ENCODE measurements at places on chromosomes 12 and 14.

- no peak for DNase-seq
These were observed 394.5 kb downstream of the APAF1 start for GRCh38 chr12:99039367-99040120.

DNA sequence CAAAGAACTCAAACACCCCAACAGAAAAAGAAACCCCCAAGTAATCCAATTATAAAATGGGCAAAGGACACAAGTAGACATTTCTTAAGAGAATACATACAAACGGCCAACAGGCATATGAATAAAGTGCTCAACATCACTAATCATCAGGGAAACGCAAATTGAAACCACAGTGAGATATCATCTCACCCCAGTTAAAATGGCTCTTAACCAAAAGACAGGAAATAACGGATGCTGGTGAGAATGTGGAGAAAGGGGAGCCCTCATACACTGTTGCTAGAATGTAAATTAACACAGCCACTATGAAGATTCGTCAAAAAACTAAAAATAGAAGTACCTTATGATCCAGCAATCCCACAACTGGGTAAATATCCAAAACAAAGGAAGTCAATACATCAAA is 52.4 kb downstream of the CLMN start:
- DNase-seq: no peak

- peak; percentile 85 for DNase-seq
These were observed 64.3 kb upstream of the STON2 start for GRCh38 chr14:81464253-81465002.

- DNase-seq: no peak
These were observed 152.4 kb upstream of the PRICKLE1 start for GRCh38 chr12:42741771-42742510.

- DNase-seq: no peak
These were observed 265.8 kb downstream of the EGLN3 start for GRCh38 chr14:33685026-33685425.

DNA sequence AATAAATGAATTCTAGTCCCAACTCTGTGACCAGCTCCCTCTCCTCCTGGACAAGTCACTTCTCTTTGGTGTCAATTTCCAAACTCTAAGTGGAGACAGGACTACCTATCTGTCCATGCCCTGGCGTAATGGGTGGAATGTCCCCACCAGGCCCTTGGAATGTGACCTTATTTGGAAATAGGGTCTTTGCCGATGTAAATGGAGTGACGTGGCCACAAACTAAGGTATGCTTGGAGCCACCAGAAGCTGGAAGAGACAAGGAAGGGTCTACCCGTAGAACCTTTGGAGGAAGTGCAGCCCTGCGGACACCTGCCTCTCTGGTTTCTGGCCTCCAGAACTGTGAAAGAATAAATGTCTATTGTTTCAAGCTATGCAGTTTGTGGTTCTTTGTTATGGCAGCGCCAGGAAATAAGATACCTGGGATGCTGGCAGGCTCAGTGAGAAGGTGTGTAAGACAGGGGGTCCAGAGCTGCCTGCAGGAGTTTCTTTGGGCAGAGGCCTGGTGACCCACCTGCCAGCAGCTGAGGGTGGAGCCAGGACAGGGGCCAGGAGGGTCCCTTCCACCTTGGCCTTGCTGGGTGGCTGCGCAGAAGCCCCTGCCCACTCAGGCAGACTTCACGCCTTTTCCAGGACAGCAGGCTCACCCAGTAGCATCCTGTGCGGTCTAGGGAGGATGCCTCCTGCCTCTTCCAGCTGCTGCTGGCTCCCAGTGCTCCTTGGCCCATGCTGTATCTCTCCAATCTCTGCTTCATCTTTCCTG is 45.8 kb downstream of the ARL6IP4 start:
- DNase-seq: no peak

DNA sequence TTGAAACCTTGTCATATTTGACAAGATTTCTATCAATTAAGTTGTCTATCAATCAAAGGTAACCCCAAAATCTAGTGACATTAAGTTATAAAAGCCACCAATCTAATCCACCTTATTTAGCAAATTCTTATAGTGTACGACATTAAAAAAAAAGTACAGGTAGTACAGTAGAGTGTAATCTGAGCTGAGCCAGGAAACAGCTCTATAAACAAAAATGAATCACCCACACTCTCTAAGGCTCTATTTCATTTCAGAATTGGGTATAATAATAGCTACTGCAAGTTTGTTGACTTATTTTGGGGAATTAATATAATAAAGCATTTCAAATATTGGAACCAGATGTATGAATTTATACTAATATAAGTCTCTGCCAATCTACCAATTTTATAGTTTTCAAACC is 342.4 kb upstream of the FLRT2 start:
- DNase-seq: no peak

GRCh38 chr12:68253504-68253903 is at the start of gene IL22:
TSS of gene IL22 (minus strand) at chr12:68253604. CDS start at chr12:68253448, 156 bp downstream.
- DNase-seq: no peak

DNA sequence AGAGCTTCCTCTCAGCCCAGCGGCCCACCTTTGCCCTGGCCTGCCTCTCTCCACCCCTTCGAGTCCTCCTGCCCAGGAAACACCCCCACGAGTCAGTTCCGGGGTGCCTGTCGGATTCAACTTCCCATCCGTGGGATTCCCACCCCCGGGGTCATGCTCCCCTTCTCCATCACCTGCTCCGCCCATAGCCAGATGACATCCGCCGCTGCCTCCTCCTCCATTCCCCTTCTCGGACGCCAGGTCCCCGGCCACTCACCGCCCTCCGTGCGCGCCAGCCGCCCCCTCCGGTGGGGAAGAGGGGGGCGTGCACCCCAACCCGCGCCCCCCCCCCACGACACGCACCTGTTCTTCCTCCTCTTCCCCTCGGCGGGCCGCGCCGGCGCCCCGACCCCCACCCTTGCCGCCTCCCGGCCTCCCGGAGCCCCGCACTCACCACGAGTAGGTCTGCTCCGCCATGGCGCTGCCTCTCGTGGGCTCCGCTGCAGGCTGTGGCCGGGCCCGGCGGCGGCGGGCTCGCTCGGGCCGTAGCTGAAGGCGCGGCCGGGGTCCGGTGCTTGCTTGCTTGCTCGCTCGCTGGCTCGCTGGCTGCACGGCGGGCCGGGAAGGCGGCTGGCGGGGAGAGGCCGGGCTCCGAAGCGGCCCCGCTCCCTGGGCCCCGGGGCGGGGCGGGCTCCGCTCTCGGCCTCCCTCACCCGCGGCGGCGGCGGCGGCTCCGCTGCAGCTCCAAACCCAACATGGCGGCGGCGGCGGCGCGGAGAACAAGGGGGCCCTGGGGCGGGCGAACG is 554 bp downstream of the SPPL3 start:
- peak; percentile 83 for DNase-seq

- no peak for DNase-seq
These were observed 669 bp upstream of the SLC25A21 start for GRCh38 chr14:37172936-37173614.

DNA sequence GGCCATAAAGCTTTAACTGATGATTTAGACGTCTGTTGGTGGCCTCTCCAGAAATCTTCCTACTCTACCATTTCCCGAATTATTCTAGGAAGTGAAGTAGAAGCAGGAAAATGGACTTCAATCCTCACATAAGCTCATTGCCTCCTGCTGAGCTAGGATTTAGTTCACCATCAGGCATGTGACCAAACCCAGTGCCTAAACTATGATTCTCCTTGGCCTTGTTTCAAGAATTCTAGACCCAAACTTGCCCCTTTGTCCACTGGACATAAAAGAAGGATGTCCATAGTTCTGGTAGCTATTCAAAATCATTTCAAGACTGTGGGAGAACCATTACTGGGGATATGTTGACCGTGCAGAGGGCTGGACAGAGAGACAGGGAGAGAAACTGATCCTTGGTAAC is 105.8 kb downstream of the C12orf50 start:
- no peak for DNase-seq

DNA sequence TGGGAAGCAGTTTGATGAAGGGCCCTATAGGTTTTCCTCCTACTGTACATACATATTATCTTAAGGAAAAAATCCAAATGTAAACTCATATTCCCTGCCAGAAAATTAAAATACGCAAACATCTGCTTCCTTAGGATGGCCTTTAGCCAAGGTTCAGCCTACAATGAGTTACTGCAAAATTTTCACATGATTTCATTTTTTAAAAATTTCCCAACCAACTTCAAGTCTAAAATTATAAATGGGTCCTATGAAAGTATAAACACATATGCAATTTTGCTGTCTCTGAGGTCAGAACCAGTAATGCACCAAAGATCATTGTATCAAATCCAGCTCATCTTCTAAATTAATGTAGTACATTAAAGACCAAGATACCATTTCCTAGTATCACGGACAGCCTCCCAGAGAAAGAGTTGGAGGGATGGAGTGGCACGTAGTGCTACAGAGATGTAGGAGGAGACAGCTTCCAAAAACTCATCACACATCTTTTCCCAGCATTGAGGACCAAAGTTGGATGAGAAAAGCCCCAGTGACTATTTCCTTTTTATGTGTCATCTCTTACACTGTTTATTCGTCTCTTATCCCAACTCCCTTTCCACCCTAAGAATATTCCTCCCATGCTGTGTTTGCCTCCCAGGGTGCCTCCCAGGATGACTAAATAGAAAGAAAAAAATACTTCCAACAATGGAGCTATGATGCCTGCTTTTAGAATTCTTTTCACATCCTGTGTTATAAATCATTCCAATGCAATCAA is 92.3 kb upstream of the SLCO1C1 start:
- no peak for DNase-seq

DNA sequence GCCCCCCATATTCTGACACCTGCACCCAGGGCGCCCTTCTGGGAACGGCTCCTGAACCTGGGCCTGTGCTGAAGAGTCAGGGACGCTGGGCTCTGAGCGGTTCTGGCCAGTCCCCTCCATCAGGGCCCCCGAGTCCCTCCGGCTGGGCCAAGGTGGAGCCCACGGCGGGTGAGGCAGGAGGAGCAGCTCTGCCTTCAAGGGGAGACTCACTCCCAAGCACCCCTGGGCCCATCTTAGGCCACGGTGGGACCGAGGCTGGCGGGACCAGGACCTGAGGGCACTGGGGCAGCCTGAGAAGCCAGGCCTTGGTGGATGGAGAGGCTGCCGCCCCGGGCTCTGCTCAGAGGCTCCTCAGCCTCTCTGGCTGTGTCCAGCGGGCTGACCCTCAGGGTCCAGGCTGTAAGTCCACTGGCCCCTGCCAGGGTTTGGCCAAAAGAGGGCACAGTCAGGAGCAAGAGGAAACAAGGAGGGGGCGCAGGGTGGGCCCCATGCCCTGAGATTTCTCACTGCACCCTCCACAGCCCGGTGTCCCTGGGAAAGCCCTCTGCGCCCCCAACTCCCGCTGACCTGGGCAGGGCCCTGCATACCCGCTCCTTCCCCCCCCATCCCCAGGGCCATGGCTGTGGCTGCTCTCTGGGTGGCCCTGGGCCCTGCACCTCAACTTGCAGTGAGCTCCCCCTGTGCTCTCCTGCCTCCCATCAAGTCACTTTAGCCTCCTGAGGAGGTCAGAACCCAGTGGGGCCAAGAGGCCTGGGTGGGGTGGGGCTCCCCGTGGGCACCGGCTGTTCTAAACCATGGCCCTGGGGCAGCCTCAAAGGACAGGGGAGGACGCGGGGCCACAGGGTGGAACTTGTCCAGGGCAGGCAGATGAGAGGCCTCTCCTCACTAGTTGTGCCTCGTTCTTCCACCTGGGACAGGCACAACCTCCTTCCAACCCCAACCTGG is 266.4 kb upstream of the SFSWAP start:
- DNase-seq: no peak

DNA sequence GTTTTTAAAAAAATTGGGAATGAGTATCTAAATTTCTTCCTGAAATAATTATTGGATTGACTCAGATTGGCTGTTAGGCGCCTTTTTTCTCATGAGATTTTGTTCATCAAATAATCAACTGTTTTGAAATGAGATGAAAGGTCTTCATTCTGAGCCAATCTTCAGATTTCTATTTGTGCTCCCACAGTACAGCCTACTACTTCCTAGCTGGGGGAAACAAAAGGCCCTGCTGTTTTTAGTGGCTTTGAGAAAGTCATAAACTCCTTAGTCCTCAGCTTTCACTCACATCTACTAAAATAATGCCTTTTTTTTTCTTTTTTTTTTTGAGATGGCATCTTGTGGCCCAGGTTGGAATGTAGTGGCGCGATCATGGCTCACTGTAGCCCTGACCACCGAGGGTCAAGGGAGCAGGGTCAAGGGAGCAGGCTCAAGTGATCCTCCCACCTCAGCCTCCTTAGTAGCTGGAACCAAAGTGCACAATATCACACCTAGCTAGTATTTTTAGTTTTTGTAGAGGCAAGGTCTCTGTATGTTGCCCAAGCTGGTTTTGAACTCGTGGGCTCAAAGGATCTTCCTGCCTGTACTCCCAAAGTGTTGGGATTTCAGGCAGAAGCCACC is 15.2 kb downstream of the NACA start:
- DNase-seq: no peak

GRCh38 chr12:74515849-74516248 is 21.8 kb upstream of the ATXN7L3B start:
- DNase-seq: no peak

GRCh38 chr12:116483959-116484750 is 75.0 kb upstream of the MAP1LC3B2 start:
- peak; percentile 62 for DNase-seq

DNA sequence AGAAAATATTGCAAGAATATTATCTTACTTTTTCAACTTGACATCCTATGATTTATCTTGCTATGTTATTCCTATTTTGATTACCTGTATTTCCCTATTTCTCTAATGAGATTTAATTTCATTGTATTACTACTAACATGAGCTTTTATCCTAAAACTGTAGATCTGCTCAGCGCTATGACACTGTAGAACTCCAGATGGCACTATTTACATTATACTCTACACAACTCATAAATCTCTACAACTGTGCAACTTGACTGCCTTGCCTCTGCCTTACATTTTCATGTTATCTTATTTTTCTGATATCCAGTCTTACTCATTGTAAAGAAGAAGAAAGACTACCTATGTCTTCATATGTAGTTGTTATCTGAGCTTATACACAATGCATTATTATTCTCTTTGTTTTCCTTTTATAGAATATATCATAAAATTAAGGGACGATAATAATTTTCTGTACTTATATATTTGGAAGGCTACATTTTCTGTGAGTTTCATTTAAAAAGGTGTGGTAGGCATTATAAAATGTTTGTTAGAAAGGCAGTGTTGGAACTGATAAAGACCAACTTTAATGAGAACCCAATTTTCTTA is 24.1 kb downstream of the NUP37 start:
- peak; percentile 62 for DNase-seq

DNA sequence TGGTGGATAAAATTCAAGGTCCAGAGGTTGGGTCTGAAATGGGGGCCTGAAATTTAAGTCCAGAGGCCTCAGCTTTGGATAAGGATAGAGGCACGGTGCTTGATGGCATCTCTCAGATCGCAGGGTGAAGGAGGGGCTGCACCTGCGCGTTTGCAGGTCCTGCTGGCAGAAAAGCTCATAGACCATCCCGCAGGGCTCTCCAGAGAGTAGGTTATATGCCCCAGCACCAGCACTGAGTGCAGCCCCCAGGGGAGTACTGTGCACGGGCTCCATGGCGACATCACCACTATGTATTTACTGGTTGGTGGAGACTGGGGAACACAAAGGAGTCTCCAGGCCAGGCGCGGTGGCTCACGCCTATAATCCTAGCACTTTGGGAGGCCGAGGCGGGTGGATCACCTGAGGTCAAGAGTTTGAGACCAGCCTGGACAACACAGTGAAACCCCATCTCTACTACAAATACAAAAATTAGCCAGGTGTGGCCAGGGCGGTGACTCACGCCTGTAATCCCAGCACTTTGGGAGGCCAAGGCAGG is 4.3 kb upstream of the CD63 start:
- no peak for DNase-seq
